ENCODE measurements at places on chromosomes 11 and 22. TPM values are rescaled to one million over a fixed set of nuclear protein-coding genes. Genes with fewer than 3 reads are reported as not detected.

- no peak overlapping the region for H3K4me3 ChIP-seq
- H3K27ac ChIP-seq: no peak overlapping the region
- H3K4me1 ChIP-seq: no peaks in the 10 kb centered on the region
- no peaks in the 10 kb centered on the region for H3K36me3 ChIP-seq
- no peak for DNase-seq
Measured at GRCh38 chr11:21427726-21428125, 758.3 kb downstream of the NELL1 start.

GRCh38 chr11:13891911-13892310, 70.6 kb upstream of the SPON1 start:
- no peak overlapping the region for H3K4me3 ChIP-seq
- H3K36me3 ChIP-seq: no peaks in the 10 kb centered on the region
- no peaks in the 10 kb centered on the region for H3K4me1 ChIP-seq
- no peak overlapping the region for H3K27ac ChIP-seq
- no peaks in the 10 kb centered on the region for H3K27me3 ChIP-seq

- no peak overlapping the region for H3K4me3 ChIP-seq
- DNase-seq: no peak
- no peaks in the 10 kb centered on the region for H3K36me3 ChIP-seq
- H3K27ac ChIP-seq: no peak overlapping the region
- H3K27me3 ChIP-seq: no peaks in the 10 kb centered on the region
- H3K4me1 ChIP-seq: peaks cover 23% of the 10 kb centered on the region
Measured at GRCh38 chr11:19912958-19913892, 200.6 kb downstream of the NAV2 start.

KDELR3 gene
- total RNA-seq: 1.6 TPM

DNA sequence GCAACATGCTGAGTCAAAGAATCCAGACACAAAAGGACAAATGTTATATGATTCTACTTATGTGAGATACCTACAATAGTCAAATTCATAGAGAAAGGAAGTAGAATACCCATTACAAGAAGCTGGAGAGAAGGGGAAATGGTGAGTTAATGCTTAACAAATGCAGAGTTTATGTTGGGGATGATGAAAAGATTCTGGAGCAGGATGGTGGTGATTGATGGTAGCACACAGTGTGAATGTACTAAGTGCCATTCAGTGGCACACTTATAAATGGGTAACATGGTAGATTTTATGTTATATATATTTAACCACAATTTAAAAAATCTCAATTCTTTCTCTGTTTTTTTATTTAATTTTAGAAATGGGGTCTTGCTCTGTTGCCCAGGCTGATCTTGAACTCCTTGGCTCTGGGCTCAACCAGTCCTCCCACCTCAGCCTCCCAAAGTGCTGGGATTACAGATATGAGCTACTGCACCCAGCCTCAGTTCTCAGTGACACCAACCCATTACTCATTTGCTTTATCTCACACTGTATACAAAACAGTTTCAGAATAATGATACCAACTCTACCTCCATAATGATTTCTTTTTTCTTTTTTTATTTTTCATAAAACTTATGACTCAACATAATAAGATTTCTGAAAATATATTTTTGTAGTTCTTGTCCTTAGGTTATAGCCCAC, 9.6 kb upstream of the RELA start:
- no peak overlapping the region for H3K4me3 ChIP-seq
- H3K27ac ChIP-seq: no peak overlapping the region
- H3K4me1 ChIP-seq: no peaks in the 10 kb centered on the region
- DNase-seq: no peak
- H3K36me3 ChIP-seq: no peaks in the 10 kb centered on the region

OVOL1 gene
- 26.5 TPM for total RNA-seq

GRCh38 chr11:62574363-62575071, 826 bp upstream of the EEF1G start:
- DNase-seq: no peak
- peaks cover 72% of the 10 kb centered on the region for H3K4me1 ChIP-seq
- H3K27me3 ChIP-seq: no peaks in the 10 kb centered on the region
- peak overlapping the region; percentile 86 for H3K27ac ChIP-seq
- H3K36me3 ChIP-seq: peaks cover 30% of the 10 kb centered on the region
- peak overlapping the region; percentile 80 for H3K4me3 ChIP-seq

GRCh38 chr11:72724851-72725723, 27.1 kb downstream of the ARAP1 start:
- H3K4me3 ChIP-seq: no peak overlapping the region
- H3K4me1 ChIP-seq: peaks cover 57% of the 10 kb centered on the region
- DNase-seq: no peak
- no peak overlapping the region for H3K27ac ChIP-seq

DNA sequence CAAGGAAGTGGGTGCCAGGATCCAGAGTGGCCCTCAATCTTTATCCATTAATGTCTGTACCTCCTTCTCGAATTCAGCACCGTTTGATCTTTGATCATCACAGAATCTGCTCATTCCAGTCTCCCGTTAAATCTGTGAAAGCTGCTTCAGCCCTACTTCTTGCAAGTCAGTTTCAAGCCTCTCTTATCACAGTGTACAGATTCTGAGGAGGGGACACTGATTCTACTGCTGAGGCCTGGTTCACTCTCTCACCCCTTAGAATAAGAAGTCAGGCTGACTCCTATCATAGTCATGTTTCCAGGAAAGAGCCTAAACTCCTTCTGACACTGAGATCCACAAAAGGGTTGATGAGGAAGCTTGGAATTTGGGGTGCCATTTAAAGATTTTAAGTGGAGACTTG, 39.0 kb downstream of the MAML2 start:
- H3K27me3 ChIP-seq: no peaks in the 10 kb centered on the region
- no peaks in the 10 kb centered on the region for H3K36me3 ChIP-seq
- H3K27ac ChIP-seq: no peak overlapping the region
- peaks cover 45% of the 10 kb centered on the region for H3K4me1 ChIP-seq

GRCh38 chr22:39914584-39914983, 13.7 kb downstream of the GRAP2 start:
- H3K4me1 ChIP-seq: peaks cover 53% of the 10 kb centered on the region
- H3K36me3 ChIP-seq: no peaks in the 10 kb centered on the region
- no peaks in the 10 kb centered on the region for H3K27me3 ChIP-seq

GRCh38 chr11:94671553-94672366, 96.4 kb upstream of the AMOTL1 start:
- no peaks in the 10 kb centered on the region for H3K4me1 ChIP-seq
- no peak for DNase-seq
- no peak overlapping the region for H3K4me3 ChIP-seq

SNX32 gene
- not detected for total RNA-seq

MCAT gene
- 17.1 TPM for total RNA-seq

- H3K27ac ChIP-seq: no peak overlapping the region
- peaks cover 10% of the 10 kb centered on the region for H3K4me1 ChIP-seq
- no peak overlapping the region for H3K4me3 ChIP-seq
- no peaks in the 10 kb centered on the region for H3K36me3 ChIP-seq
- no peaks in the 10 kb centered on the region for H3K27me3 ChIP-seq
- no peak for DNase-seq
Measured at GRCh38 chr11:14245444-14245843, 113.5 kb downstream of the RRAS2 start.

DNA sequence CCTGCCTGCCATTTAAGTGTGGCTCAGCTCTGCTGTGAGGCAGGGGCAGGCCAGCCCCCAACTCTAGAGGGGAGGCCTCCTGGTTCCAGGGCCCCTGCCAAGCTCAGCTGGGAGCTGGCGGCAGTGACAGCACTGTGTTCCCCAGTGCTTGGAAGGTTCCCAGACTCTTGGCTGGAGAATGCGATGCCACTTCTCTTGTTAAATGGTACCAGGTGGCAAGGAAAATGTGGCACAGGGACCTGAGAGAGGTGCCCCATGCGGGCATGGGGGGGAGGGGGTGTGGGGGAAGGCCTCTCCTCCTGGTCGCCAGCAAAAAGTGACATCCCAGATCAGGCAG, 8.4 kb upstream of the TNFRSF13C start:
- no peaks in the 10 kb centered on the region for H3K27me3 ChIP-seq
- DNase-seq: no peak
- no peak overlapping the region for H3K4me3 ChIP-seq
- H3K4me1 ChIP-seq: peaks cover 7% of the 10 kb centered on the region
- no peak overlapping the region for H3K27ac ChIP-seq

- no peak for DNase-seq
- H3K4me1 ChIP-seq: peaks cover 43% of the 10 kb centered on the region
- peaks cover 5% of the 10 kb centered on the region for H3K36me3 ChIP-seq
Measured at GRCh38 chr22:45917146-45917545, 59.8 kb downstream of the WNT7B start.

DNA sequence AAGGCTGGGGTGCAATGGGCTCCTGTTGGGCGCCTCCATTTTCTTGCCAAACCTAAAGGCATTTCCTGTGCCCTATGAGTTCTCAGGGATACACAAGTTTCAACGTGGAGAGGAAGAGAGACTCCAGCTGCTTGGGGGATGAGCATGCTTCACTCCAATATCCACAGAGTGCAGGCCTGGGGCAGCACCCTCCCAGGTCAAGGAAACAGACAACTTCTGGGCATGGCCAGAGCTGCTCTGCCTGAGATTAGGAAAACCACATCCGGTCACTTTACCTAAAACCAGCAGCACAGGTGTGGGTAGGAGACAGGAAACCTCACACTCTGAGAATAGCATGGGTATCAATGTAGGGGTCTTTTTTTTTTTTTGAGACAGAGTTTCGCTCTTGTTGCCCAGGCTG, 28.7 kb downstream of the TMEM184B start:
- no peaks in the 10 kb centered on the region for H3K27me3 ChIP-seq
- no peak for DNase-seq
- H3K4me1 ChIP-seq: peaks cover 75% of the 10 kb centered on the region
- no peak overlapping the region for H3K4me3 ChIP-seq
- H3K27ac ChIP-seq: no peak overlapping the region
- peaks cover 18% of the 10 kb centered on the region for H3K36me3 ChIP-seq

DNA sequence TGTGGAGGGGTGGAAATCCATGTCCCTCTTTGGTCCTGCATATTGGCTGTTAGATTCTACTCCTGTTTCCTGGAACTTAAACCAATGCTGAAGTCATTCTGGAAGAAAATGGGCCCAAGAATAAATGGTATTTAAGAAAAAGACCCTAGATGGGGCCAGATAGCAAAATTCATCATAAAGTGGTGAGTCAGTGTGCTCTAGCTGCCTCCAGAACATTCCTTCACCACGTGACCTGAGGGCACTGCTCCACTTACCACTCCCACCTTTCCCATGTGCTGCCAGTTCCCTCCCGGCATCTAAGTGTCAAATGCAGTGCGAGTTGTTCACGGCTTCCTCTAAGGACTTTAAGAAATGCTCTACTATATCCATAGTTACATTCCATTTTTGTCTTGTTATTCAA, 30.9 kb upstream of the NAP1L4 start:
- H3K4me3 ChIP-seq: no peak overlapping the region
- peaks cover 3% of the 10 kb centered on the region for H3K4me1 ChIP-seq

PRG3 gene
- not detected for total RNA-seq
